Pancreas (tissue), 10 donors: ENCODE measurements at places on chromosomes 4 and X. TPM values are rescaled to one million over a fixed set of nuclear protein-coding genes. Genes with fewer than 3 reads are reported as not detected.

DNA sequence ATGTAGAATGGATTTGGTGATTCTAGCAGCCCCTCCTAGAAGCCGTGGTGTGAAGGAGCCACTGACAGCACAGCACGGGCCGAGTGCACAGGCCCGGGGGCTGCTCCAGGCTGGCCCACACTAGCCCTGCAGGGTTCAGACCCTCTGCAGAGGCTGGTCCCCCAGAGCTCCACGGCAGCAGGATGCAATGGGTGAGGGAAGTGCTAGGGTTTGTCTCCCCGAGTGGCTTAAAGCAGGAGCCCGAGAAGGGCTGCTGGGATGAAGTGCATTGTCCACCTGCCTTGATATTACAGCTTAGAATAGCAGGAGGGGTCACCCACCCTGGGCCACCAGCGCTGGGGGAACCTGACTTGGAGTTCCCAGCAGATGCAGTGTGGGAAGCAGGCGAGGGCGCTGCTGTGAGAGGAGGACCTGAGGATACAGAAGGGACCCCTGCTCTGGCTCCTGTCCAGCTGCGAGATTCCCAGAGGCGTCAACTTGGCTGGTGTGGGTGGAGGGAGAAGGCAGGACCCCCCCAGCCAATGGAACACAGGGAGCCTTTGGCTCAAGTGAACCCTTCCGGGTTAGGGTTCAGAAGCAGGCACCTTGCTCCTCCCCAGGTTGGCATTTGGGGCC lies 30.0 kb downstream of the WDR1 start:
- no peak overlapping the region for H3K27ac ChIP-seq
- peaks cover 59% of the 10 kb centered on the region for H3K36me3 ChIP-seq
- DNase-seq = no peak
- no peaks in the 10 kb centered on the region for H3K27me3 ChIP-seq

- H3K27ac ChIP-seq = no peak overlapping the region
- no peak overlapping the region for H3K4me3 ChIP-seq
- no peaks in the 10 kb centered on the region for H3K27me3 ChIP-seq
- DNase-seq = no peak
These were observed 597.6 kb upstream of the CPEB2 start for GRCh38 chr4:14404730-14405129.

- no peaks in the 10 kb centered on the region for H3K27me3 ChIP-seq
- H3K36me3 ChIP-seq = no peaks in the 10 kb centered on the region
- no peak for DNase-seq
- H3K4me3 ChIP-seq = no peak overlapping the region
- H3K27ac ChIP-seq = no peak overlapping the region
- H3K4me1 ChIP-seq = peaks cover 11% of the 10 kb centered on the region
These were observed 1.5 kb upstream of the TSPAN5 start for GRCh38 chr4:98659741-98660462.

- no peaks in the 10 kb centered on the region for H3K4me1 ChIP-seq
- no peak overlapping the region for H3K27ac ChIP-seq
- H3K4me3 ChIP-seq = no peak overlapping the region
- H3K36me3 ChIP-seq = no peaks in the 10 kb centered on the region
- no peak for DNase-seq
- no peaks in the 10 kb centered on the region for H3K27me3 ChIP-seq
These were observed 61.7 kb downstream of the HADH start for GRCh38 chr4:108051343-108051742.

- DNase-seq = no peak
- H3K36me3 ChIP-seq = no peaks in the 10 kb centered on the region
- H3K4me3 ChIP-seq = no peak overlapping the region
- peak overlapping the region; percentile 46 for H3K27ac ChIP-seq
These were observed 34.4 kb downstream of the PARM1 start for GRCh38 chr4:74967324-74967723.

- no peaks in the 10 kb centered on the region for H3K4me1 ChIP-seq
- H3K4me3 ChIP-seq = no peak overlapping the region
- H3K36me3 ChIP-seq = no peaks in the 10 kb centered on the region
- DNase-seq = no peak
These were observed 183.4 kb downstream of the SPRY1 start for GRCh38 chr4:123579961-123580360.

DNA sequence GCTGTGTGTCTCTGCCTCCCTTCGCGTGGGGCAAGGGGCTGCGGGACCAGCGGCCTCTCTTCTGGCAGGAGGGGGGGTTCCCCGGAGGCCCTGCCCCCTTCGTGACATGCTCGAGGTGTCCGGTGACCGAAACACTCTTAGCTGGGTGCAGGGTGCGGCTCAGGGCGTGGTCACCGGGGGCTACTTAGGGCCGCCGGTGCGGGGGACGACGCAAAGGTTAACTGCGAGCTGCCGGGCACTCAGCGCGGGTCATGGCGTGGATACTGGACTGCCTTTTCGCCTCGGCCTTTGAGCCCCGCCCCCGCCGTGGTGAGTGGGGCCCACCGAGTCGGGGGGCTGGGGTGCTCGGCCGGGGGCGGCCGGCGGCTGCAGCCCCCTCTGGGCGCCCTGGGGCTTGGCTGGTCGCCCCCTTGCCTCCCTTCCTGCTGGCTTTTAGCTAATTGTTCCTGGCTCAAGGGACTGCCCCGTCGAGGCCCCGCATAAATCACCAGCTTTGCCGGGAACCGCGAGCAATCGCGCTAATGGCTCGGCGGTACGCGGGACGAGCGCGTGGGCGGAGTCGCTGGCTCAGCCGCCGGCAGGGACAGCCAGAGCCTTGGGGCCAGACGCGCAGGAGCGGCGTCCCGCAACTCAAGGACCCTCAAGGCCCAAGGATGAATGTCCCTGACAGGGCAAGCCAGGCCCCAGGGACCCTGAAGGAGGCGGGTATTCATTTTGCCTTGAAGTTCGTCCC lies at the start of gene ARHGAP36:
TSS of gene ARHGAP36 (plus strand) at position 211 of the 733 bp plus-strand sequence. CDS start 23,320 bp downstream, outside the sequence.
- no peak for DNase-seq
- H3K27ac ChIP-seq = no peak within 1 kb of the TSS
- no peaks in the 10 kb centered on the region for H3K4me1 ChIP-seq
- no peak within 1 kb of the TSS for H3K4me3 ChIP-seq
- H3K36me3 ChIP-seq = no peaks in the 10 kb centered on the region

- H3K4me1 ChIP-seq = no peaks in the 10 kb centered on the region
- no peak for DNase-seq
- H3K27ac ChIP-seq = no peak overlapping the region
- no peak overlapping the region for H3K4me3 ChIP-seq
- H3K36me3 ChIP-seq = no peaks in the 10 kb centered on the region
- no peaks in the 10 kb centered on the region for H3K27me3 ChIP-seq
These were observed 8.9 kb upstream of the TASL start for GRCh38 chrX:30586516-30586915.

DNA sequence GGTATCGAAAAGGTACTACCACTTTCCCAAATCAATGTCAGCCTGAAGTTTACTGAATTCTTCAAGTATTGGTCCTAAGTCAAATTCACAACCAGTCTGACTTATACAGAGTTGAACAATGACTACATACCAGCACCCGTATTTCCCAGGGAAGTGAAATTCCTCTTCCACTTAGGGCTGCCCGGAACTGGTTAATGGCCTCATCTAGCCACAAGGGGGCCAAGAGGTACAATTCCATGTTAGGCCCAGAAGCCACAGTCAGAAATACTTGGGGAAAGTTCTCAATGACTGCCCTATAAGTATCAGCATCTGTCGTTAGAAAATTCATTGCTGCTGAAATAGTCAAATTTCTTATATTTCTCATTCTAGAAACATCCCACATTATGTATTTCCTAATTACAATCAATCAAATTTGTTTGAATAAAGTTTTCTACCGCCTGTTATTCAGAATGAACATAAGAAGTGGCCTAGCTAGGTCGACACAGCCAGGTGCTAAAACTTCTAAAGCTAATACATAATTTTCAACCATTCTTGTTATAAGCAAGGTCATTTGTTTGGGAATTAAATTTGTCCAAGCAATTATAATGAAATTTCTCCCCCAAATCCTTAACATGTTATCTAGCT lies 5.6 kb upstream of the PCDH7 start:
- peaks cover 3% of the 10 kb centered on the region for H3K4me1 ChIP-seq
- DNase-seq = no peak
- no peaks in the 10 kb centered on the region for H3K27me3 ChIP-seq
- no peaks in the 10 kb centered on the region for H3K36me3 ChIP-seq
- no peak overlapping the region for H3K27ac ChIP-seq

GRCh38 chrX:40174001-40174853 lies 76.5 kb upstream of the BCOR start:
- peak; percentile 51 for DNase-seq
- H3K27me3 ChIP-seq = peaks cover 12% of the 10 kb centered on the region
- peak overlapping the region; percentile 92 for H3K27ac ChIP-seq
- H3K4me1 ChIP-seq = no peaks in the 10 kb centered on the region
- no peaks in the 10 kb centered on the region for H3K36me3 ChIP-seq

DNA sequence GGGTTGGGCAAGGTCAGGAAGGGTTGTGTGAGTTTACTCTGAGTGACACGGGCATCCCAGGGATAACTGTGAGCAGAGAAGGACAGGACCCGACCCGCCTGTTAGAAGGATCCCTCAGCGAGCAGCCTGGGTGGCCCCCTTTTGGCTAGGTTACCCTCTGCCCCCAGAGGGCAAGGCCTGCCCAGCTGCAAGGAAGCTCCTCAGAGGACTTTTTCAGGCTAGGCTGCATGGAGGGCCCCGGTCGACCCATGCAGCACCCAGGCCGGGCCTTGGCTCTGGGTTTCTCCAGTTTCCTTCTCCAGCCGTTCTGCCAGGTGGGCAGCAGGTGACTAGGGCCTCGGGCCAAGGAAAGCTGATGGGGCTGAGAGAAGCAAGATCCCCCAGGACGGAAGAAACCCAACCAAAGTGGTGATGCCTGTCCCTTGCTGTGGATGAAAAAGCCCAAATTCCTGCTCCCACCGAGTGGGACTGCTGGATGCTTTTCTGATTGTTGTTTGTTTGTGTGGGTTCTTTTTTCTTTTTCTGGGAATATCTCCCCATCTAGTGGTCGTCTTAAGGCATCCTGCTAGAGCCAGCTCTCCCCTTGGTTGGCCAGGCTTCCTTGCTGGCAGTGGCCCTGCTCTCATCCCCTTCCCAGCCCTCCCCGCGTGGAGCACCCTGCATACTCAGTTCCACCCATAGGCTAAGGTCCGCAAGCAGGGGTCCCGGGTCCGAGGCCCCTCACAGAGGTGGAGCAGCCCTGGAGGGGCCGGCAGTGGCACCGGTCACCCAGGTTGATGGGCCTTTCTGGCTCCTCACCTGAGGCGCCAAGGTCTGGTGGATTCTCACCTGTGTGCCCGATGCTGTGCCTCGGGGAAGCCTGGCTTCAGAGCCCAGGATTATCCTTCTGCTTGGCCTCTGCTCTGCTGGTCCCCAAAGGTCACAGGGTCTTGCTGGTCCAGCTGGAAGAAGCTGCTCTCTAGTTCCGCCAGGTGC lies 1.8 kb downstream of the ZFP92 start:
- H3K4me1 ChIP-seq = no peaks in the 10 kb centered on the region
- DNase-seq = no peak
- H3K27me3 ChIP-seq = no peaks in the 10 kb centered on the region
- no peaks in the 10 kb centered on the region for H3K36me3 ChIP-seq

- no peaks in the 10 kb centered on the region for H3K36me3 ChIP-seq
- no peaks in the 10 kb centered on the region for H3K4me1 ChIP-seq
- no peak overlapping the region for H3K27ac ChIP-seq
- no peaks in the 10 kb centered on the region for H3K27me3 ChIP-seq
- DNase-seq = no peak
These were observed 6.3 kb downstream of the RHOXF1 start for GRCh38 chrX:120109378-120109777.

DNA sequence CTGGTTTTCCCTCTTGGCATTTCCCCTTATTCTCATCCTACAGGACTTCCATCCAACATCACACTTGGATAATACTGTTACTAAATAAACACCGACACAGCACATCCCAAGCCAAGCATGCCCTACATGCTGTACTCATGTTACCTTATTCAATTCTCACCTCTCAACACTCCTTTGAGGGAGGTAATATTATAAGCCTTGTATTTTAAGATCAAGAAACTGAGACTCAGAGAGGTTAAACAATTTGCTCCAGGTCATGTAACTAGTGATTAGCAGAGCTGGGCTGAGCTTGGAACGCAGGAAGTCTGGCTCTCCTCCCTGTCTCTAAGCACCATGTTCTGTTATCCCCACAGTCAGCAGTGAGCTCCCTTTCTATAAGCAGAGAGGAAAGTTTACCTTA lies 333.6 kb upstream of the IGFBP7 start:
- peaks cover 8% of the 10 kb centered on the region for H3K4me1 ChIP-seq
- no peaks in the 10 kb centered on the region for H3K27me3 ChIP-seq
- no peaks in the 10 kb centered on the region for H3K36me3 ChIP-seq
- DNase-seq = no peak
- H3K4me3 ChIP-seq = no peak overlapping the region

GRCh38 chr4:175651756-175652310 lies 160.2 kb downstream of the GPM6A start:
- H3K4me1 ChIP-seq = no peaks in the 10 kb centered on the region
- H3K36me3 ChIP-seq = no peaks in the 10 kb centered on the region
- no peak overlapping the region for H3K27ac ChIP-seq
- H3K4me3 ChIP-seq = no peak overlapping the region

DNA sequence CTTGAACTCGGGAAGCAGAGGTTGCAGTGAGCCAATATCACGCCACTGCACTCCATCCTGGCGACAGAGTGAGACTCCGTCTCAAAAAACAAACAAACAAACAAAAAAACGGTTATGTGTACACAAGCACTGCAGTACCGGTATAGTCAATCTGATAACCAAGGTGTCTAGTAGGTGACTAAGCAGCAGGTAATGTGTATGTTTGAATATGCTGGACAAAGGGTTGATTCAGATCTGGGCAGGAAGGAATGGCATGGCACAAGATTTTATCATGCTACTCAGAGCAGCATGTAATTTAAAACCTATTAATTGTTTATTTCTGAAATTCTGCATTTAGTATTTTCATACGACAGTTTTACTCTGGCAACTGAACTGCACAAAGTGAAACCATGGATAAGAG lies 41.7 kb downstream of the MAGEC1 start:
- no peaks in the 10 kb centered on the region for H3K4me1 ChIP-seq
- H3K4me3 ChIP-seq = no peak overlapping the region
- no peaks in the 10 kb centered on the region for H3K27me3 ChIP-seq
- DNase-seq = no peak
- no peaks in the 10 kb centered on the region for H3K36me3 ChIP-seq

- H3K4me1 ChIP-seq = no peaks in the 10 kb centered on the region
- no peak overlapping the region for H3K4me3 ChIP-seq
- H3K27me3 ChIP-seq = no peaks in the 10 kb centered on the region
- H3K27ac ChIP-seq = no peak overlapping the region
- DNase-seq = no peak
These were observed 188.7 kb downstream of the GBA3 start for GRCh38 chr4:22881411-22881810.

- no peak overlapping the region for H3K4me3 ChIP-seq
- H3K27ac ChIP-seq = no peak overlapping the region
- H3K4me1 ChIP-seq = peaks cover 11% of the 10 kb centered on the region
- no peaks in the 10 kb centered on the region for H3K27me3 ChIP-seq
- DNase-seq = no peak
- H3K36me3 ChIP-seq = no peaks in the 10 kb centered on the region
These were observed 93.3 kb downstream of the ANXA3 start for GRCh38 chr4:78644744-78645330.

GRCh38 chrX:16838202-16839066 lies 31.7 kb downstream of the RBBP7 start:
- no peak for DNase-seq
- peaks cover 20% of the 10 kb centered on the region for H3K36me3 ChIP-seq
- H3K4me3 ChIP-seq = no peak overlapping the region
- no peak overlapping the region for H3K27ac ChIP-seq
- no peaks in the 10 kb centered on the region for H3K4me1 ChIP-seq
- no peaks in the 10 kb centered on the region for H3K27me3 ChIP-seq

Gene CACNA1F
- polyA plus RNA-seq = 0.23 TPM

Gene PDHA1
- 161 TPM for polyA plus RNA-seq

Gene OTUD6A
- polyA plus RNA-seq = not detected

Gene TLR7
- 0.09 TPM for polyA plus RNA-seq

Gene MAGEA2
- polyA plus RNA-seq = not detected

Gene SPATA18
- 1.5 TPM for polyA plus RNA-seq

Gene HPSE
- polyA plus RNA-seq = 1.5 TPM

Gene SFRP2
- polyA plus RNA-seq = 4.7 TPM

Gene TMPRSS11B
- not detected for polyA plus RNA-seq

Gene PAGE2
- not detected for polyA plus RNA-seq

Gene MAGEE1
- 3.0 TPM for polyA plus RNA-seq

Gene MAGEB17
- polyA plus RNA-seq = 2.2 TPM

Gene PPEF2
- not detected for polyA plus RNA-seq

Gene TKTL1
- not detected for polyA plus RNA-seq
